ENCODE measurements at places on chromosomes 2 and 18. TPM values are rescaled to one million over a fixed set of nuclear protein-coding genes. Genes with fewer than 3 reads are reported as not detected.

Gene SPHKAP
- total RNA-seq: not detected

- DNase-seq: no peak
Observed at GRCh38 chr2:15986644-15987043, 46.3 kb downstream of the MYCN start.

GRCh38 chr18:37617623-37618022, 52.0 kb upstream of the CELF4 start:
- no peak for DNase-seq

Gene WDR35
- total RNA-seq: 6.2 TPM

GRCh38 chr18:12359515-12359927, 17.5 kb downstream of the AFG3L2 start:
- no peak for DNase-seq

- no peak for DNase-seq
Observed at GRCh38 chr2:12932192-12932591, 215.5 kb downstream of the TRIB2 start.

GRCh38 chr18:78814766-78815165, 164.9 kb upstream of the SALL3 start:
- no peak for DNase-seq

DNA sequence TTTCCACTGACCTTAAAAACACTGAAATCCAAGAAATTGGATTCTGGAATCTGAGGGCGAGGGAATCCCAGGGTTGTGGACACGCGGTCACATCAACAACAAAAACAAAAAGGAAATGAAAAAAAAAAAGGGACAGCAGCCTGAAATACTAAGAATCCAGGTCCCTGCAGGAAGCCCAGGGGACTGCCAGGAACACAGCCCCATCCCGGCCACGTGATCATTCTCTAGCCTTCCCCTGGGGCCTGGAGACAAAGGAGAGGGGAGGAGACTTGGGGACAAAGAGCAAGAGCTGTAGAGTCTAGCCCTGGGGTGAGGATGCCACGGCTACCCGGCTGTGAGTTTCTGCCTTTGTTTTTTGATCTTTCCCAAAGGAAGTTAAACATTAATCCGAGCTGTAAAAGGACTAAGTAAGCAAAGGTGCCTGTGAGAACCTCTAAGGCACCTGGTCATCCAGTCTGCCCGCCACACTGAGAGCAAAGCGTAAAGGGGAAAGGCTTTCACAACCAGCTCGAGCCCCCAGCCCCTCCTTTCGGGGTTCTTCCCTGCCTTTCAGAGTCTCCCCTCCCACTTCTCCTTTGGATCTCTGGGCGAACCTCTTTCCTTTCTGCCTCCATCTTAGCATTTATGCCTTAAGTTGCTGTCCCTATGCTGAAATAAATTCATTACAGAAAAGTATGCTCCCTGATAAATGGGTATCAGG, 57.9 kb upstream of the MSH2 start:
- no peak for DNase-seq

Gene SAG
- 0.39 TPM for total RNA-seq

DNA sequence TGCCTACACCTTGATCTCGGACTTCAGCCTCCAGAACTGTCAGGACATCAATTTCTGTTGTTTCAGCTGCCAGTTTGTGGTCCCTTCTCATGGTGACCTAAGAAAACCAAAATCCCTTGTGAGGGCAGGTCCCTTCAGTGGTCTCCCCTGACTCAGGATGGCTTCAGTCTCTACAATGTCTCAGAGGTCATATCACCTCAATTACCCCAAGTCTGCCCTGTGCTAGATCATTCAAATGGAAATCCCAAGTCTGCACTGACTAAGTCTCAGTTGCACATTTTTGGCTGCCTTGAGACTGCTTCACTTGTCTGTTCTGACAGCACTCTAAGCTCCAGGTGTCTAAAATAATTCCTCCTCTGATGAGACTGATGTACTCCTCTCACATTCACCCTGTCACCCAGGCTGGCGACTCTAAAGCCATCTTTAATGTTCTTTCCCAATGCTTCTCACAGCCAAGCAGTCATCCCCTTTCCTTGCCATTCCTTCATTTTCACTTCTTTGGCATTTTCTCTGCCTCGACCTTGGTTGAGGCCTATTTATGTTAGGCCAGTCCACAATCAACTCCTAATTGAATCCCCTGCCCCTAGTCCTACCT, 470.8 kb downstream of the DLGAP1 start:
- no peak for DNase-seq

DNA sequence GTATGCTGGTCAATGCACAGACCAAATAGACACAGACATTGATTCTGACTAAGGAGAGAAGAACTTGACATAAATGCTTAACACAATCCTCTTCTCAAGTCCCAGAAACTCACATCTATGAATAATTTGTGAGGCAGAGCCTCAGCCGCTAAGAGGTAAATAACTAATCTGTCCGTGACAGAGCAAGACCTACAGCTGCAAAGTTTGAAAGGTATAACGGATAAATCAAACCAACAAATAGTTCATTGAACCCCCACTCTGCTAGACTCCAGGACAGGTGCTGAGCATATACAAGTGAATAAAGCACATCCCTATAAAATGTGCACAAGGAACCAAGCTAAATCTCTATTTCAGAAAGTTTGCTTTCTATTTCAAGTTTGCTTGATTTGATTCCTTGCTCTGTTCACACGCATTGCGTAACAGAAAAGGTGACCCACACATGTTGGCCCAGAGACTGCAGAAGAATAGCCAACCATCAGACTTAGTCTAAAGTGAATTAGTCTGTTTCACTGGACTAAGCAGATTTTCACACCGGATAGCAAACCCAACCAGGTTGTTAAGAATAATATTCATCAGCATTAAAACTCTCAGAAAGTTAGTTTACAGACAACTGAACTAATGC, 51.7 kb downstream of the NCKAP5 start:
- DNase-seq: no peak

DNA sequence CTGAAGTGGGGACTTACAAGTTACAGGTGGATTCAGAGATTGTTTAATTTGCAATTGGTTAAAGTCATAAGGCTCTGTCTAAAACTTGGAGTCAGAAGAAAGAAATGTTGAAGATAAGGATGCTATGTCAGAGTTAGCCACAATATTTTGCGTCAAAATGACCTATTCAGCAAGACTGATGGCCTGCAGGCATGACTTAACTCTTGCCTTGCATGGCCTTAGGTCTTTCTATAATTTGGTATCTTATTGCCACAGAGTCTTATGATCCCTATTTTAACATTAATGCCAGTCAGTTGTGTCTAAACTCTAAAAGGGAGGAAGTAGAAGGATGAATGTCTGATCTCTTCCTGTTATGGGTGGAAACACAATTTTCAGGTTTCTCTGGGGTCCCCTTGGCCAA, 5.2 kb upstream of the COMMD1 start:
- DNase-seq: no peak

DNA sequence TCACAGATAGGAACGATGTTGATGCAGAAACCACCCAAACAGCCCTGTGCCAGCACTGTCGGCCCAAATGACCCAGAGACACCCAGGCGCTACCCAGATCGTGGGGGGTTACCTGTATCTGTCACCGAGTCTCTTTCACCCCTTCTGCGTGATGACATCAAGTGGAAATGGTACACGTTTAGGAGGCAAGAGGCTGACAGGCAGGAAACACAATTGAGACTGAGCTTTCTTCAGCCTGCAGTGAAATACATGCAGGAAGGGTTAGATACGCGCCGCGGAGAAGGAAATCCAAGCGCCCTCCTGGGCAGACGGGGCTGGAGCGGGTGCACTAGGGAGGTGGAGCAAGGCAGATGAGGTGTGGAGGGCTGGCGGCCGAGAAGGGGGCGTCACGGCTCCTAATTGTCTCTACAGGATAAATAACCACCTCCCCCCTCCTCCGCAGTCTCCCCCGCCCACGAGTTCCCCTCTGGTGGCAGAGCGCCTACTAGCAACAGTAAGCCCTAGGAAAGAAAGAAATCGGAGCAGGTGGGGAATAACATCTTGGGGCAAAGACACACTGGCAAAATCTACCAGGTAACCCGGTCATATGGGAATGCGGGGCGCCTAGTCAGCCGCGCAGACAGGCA, at the start of gene RNF152:
Gene RNF152 (minus strand): TSS at position 325 of the 626 bp plus-strand sequence. CDS start 76,544 bp downstream, outside the sequence.
- DNase-seq: no peak

DNA sequence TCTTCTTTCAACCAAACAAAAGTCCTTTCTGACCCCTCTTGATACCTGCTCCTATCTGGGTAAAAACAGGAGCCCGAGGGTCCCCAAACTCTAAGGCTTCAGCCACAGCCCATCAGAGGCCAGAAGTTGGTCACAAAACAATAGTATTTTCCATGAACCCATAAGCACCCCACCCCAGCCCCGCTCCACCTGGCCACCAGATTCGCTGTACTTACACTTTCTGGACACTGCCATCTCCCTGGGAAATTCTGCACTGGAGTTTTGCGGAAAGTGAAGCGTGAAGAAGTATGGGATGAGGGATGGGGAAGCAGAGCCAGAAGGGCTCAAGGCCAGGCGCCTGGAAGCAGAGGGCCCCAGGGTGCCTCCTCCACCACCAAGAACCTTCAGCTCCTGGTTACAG, 5.2 kb upstream of the RUFY4 start:
- DNase-seq: no peak

GRCh38 chr2:215283221-215283620, 28.6 kb upstream of the ATIC start:
- no peak for DNase-seq

DNA sequence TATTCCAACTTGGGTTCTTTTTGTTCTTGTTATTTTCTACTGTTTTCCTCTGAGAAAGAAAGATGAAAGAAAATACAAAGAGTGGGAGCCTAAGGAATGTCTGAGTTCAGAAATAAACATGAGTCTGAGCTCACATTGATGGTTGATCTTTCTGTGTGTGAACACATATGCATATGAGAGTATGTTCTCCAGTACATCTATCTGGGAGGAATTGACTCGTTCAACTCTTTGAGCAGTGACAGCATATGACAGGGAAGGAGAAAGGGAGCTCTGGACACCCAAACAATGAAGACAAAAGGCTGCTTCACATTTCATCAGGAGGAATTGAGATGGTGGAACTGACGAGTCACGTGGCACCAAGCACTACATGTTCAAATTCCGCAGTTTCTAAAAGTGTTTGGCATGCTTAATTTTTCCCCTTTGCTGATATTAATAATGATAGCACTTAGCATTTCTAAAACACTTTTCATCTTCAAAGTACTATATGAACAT, 229.8 kb upstream of the ACVR2A start:
- no peak for DNase-seq

DNA sequence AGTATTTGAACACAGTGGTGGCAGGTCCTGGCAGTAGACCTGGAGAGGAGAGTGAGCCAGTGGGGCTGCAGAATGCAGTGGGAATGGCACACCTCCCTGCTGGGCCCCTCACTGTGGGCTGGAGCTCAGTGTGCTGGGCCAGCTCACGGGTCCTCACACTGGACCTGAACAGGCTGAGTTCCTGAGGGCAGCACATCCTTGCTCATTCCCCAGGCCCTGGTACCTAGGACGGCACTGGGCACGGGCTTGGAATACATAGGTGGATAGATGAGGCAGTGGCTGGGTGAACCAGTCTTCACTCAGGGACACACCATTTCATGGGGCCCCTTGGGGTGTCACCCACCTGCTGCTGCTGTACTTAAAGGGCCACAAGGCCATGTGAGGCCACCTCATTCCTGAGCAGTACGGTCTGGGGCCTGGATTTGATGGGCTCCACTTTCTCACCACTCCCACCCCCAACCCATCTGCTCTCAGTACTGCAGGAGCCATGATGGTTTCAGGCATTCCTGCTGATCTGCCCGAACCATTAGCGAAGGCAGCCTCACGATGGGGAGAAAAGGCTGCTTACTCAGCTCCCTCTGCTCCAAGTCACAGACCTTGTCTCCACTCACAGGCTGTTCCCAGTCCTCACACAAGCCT, 4.2 kb downstream of the TMEM177 start:
- DNase-seq: no peak

GRCh38 chr18:41875094-41875780, 79.8 kb upstream of the PIK3C3 start:
- DNase-seq: no peak

DNA sequence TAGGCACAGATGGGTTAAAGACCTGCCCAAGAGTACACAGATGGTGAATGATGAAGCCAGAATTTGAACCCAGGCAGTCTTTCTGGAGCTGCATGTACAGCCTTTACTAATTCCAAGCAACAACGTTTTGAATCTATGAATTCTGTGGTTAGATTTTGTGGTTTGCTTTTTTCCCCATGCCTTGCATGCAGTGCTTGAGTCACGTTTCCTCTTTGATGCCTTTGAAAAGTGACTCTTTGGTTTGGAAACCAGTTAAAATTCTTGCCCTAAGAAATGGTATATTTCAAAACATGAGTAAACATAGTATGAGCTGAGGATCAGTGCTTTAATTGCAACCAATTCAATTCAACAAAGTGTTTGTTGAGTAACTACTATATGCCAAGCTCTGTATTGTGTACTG, 48.2 kb upstream of the PPM1B start:
- DNase-seq: peak; percentile 38

Gene ZNF2
- 5.1 TPM for total RNA-seq

Gene AGXT
- total RNA-seq: not detected

Gene DIPK1C
- not detected for total RNA-seq

Gene DNAJC5G
- total RNA-seq: not detected

DNA sequence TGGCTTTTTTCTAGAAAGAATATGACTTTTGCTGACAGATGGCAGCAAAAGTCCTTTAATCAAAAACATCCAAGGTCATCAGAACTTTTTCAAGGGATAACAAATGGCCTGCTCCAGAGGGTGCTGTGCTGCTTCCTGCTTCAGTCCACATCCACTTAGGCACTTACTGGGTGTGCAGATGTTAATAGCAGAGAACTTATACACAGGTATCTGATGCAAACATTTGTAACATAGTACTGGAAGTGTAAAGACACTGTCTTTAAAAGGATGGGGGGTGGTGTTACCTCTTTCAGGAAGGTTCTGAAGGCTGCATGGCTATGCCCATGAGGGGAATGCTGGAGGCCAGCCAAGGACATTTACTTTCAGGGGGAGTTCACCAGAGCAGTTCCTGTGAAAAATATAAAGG, 5.5 kb downstream of the HOXD8 start:
- no peak for DNase-seq

DNA sequence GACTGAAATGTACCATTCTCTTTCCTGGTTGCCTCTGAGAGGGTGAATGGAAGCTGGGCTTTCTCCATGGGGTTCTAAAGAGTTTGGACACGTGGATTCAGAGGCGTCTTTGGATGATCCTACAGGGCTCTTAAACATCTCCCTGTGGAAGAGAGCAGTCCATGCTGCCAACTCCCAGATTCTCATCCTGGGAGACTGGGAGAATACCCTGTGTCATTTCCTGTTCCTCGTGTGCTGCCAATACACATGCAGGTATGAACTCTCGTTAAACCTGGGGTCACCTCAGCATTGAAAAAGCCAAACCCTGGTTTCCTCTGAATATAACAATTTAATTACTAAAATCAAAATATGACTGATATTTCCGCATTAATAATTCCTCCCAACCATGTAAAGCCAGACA, 73.3 kb upstream of the NT5C1B start:
- no peak for DNase-seq

Gene ASNSD1
- 58.4 TPM for total RNA-seq

Gene CHRNG
- not detected for total RNA-seq

- peak; percentile 76 for DNase-seq
Observed at GRCh38 chr2:70104231-70105111, 17.2 kb downstream of the PCBP1 start.

GRCh38 chr2:44928483-44929158, 12.9 kb upstream of the SIX3 start:
- no peak for DNase-seq

Gene ASB18
- total RNA-seq: not detected

GRCh38 chr2:234300391-234300925, 196.4 kb downstream of the ARL4C start:
- no peak for DNase-seq

Gene SMYD1
- not detected for total RNA-seq

Gene ASB1
- total RNA-seq: 31.7 TPM
